ENCODE measurements at places on chromosomes 12 and 14.
A peak's percentile ranks its signal among the peaks of the same experiment; 100 is the strongest.

DNA sequence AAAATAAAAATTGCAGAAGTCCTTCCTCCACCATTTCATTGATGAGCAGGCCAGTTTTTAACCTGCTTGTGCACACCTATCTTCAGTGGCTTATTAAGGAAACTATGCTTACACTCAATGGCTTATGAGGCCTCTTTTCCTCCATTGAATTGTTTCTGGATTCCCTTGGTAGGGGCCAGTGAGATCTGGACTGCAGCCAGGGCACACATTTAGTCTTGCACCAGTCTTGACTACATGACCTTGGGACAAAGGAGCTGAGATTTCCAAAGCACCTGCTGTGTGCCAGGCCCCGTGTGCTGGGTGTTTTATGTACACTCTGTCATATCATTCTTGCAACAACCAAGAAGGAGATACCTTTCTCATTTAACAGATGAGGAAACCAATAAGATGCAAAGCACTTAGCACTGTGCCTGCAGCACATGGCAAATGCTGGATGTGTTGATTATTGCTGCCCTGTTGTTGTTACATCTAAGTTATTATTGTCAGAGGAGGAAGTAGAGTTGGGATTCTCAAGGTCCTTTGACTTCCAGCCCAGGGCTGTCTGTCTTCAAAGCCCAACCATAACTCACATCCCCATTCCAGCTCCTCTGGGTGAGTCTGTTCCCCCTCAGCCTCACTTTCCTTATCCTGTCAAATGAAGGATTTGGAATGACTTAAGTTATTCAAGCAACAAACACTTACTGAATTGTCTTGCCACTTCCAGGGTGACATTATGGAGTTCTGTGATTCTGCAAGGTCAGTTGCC lies 31.6 kb upstream of the RIN3 start:
- DNase-seq, result no peak

GRCh38 chr14:54314365-54315104 lies 82.3 kb upstream of the CDKN3 start:
- no peak for DNase-seq

DNA sequence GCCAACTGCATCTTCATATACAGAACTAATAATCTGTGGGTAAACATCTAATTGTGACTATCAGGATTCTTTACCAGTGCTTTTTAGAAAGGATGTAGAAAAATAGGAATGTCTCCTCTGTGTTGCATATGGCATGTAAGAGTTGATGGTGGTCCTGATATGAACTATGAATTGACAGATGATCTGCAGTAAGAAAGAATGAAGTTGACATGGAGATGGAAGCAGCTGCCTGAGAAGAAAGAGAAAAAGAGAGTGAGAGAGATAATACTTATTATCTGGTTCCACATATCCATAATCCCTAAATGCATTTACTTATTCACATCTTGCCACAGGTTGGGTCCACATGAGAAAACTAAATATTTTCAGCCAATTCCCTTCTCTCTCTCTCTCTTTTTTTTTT lies 1022.9 kb downstream of the SLC6A15 start:
- DNase-seq, result no peak

DNA sequence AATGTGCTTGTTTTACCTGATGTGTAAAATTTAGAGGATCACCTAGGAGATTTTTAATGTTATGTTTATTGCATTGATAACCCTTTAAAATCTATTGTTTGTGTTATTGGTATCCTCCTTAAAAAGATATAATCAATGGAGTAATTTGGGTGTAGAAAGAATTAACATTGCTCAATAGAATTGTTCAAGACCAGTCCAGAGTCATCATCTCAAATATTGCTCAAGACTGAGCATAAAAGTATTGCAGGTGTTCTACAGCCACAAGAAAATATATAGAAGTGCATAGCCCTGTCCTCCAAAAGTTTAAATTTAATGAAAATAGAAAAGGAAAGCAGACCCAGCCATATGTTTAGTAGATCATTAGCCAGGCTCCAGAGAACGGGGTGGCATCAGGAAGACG lies 102.5 kb upstream of the ARID2 start:
- no peak for DNase-seq

DNA sequence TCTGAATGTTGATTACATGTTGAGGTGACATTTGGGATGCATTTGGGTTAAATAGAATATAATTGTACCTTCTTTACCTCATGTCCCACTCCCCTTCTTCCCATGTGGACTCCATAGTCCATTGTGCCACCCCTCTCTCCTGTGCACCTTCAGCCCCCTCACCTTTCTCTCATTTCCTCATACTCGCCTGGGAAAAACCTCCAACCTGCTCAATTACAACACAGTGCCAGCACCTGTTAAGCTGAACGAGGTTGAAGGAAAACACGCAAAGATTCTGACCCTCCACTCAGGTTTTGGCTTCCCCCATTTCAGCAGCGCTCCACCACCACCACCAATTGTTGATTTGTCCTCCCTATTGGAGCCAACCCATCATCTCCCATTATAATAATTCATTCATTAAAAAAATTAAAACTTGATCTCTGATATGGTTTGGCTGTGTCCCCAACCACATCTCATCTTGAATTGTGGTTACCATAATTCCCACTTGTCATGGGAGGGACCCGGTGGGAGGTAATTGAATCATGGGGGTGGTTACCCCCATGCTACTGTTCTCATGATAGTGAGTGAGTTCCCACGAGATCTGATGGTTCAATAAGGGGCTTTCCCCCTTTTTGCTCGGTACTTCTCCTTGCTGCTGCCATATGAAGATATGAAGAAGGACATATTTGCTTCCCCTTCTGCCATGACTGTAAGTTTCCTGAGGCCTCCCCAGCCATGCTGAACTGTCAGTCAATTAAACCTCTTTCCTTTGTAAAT lies 33.7 kb upstream of the PPP2R5C start:
- no peak for DNase-seq

- DNase-seq, result no peak
These were observed 12.6 kb downstream of the SNAPC1 start for GRCh38 chr14:61774861-61775260.

DNA sequence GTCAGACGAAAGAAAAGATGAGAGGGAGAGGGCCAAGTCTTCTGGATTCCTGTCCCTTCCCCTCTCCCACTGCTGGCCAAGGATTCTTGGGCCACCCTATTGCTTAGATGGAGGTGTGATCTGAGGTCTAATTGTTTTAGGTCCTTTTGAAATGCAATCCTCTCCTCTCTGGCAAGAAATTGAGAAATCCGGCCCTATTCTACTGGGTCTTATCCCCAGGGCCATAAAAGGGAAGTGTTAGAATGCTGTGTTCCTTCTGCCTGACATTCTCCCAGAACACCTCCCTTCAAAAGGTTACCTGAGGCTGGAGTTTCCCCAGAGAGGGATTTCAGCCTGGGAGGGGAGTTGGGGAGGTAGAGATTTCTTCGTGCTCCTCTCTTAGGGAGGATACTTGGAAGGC lies 4.4 kb downstream of the WNT5B start:
- DNase-seq, result no peak

DNA sequence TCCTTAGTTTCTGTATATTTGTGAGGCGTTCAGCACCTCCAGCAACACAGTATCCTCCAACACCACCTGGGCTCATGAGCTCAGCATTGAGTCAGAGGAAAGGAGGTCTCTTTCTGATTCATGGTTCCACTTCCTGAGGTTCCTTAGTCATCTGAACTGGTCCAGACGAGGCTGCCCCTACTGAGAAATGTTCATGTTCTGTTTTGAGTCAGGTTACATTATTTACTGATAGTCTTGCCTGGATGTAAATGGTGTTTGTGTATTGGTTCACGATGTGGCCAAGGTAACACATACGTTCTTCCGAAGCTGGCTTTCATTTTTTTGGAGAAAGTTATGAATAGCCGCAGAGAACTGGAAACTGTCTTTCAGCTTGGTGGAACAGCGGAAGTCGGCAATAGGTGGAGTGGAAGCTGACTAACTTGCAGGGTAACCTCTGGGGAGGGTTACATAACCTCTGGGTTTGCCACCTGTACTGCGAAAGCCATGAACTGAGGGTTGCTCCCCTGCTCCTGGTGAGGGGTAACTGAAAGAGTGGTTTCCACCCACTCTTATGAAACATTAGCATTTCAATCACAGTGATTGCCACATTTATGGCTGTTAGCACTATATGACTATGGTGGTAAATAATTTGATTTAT lies 42.2 kb upstream of the MANSC4 start:
- DNase-seq, result peak; percentile 61

- no peak for DNase-seq
These were observed 88.0 kb upstream of the VASH1 start for GRCh38 chr14:76673261-76673660.

DNA sequence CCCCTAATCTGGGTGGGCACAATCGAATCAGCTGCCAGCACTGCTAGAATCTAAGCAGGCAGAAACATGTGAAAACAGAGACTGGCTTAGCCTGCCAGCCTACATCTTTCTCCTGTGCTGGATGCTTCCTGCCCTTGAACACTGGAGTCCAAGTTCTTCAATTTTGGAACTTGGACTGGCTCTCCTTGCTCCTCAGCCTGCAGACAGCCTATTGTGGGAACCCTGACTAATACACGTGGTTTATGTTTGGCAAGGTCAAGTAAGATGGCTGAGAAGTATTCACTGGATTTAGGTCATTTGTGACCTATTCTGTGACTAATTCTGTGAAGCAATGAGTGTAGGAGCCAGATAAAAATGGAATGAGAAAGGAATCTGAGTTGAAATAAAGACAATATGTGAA lies 11.0 kb downstream of the GPR135 start:
- DNase-seq, result no peak

DNA sequence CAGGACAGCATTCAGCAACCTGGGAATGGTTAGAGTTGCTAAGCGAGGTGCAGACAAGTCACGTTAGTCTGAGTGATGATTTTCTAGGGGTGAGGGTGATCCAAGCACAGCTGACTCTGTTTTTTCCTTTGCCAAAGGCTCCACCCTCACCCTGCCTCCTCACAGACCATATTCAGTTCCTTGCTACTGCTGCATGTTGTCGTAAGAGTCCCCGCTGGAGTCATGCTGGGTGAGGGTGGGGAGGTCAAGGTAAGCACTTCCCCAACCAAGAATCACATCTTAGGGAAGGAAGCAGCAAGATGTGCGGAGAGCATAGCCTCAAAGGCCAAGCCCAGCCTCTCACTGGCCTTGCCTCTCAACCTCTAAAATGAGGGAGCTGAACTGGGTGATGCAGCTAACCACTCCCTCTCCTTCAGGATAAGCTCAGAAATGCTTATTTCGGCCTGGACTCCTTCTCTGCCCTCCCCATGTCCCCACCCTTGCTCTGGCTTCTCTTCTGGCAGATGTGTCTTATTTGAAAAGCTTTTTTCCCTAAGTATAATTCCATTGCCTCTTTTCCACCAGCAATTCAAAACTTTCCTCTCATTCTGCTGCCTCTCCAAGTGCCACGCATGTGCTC lies 66.9 kb upstream of the ACTN1 start:
- no peak for DNase-seq

DNA sequence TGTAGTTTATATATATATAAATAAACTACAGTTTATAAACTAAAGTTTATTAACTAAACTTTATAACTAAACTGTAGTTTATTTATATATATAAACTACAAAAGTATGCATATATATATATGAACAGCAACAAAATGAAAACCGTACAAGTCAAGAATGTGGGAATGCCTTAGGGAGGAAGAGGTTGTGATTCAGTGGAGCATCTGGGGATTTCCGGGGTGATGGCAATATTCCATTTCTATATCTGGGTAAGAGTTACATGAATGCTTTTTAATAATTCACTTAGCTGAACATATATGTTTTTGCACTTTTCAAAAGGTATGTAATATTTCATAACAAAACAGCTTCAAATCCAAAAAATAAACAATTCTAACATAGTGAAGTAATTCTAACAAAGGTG lies 30.1 kb upstream of the CAND1 start:
- DNase-seq, result no peak

- DNase-seq, result no peak
These were observed 55.7 kb downstream of the GALNT8 start for GRCh38 chr12:4775936-4776335.

DNA sequence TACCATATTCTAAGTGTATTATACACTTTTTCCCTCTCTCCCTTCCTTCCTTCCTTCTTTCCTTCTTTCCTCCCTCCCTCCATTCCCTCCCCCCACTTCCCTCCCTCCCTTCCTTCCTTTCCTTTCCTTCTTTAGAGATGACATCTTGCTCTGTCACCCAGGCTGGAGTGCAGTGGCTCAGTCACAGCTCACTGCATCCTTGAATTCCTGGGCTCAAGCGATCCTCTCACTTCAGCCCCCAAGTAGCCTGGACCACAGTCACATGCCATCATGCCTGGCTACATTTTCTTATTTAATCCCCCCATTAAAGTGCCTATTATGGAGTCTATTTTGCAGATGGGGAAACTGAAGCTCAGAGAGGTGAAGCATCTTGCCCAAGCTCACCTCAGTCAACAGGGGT lies 55.0 kb downstream of the SVOP start:
- DNase-seq, result no peak

GRCh38 chr14:64970041-64970440 lies 2.1 kb downstream of the RAB15 start:
- no peak for DNase-seq

DNA sequence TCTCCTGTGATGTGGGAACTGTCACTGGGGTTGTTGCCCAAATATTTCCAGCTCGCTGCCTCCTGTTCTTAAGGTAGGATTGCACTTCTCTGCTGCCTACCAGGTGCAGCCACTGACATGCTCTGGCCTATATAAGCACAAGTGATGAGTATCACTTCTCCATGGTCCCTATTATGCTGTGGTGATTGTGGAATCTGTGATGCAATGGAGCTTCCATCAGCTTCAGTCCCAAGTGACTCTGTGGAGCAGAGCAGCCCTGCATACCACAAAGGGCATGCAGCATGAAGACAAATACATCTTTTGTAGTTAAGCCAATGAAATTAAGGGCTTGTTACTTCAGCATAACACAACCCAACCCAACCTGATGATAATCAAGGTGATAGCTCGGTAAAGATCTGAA lies 43.5 kb downstream of the CKAP4 start:
- DNase-seq, result no peak

- no peak for DNase-seq
These were observed 54.6 kb upstream of the PTGR2 start for GRCh38 chr14:73796893-73797542.

All from activated T-helper 9 cell treated with anti-CD3 and anti-CD28 coated beads, Interleukin-2, amount 50 U/mL, for 16 hours (primary cell).